ENCODE measurements at places on chromosomes 4 and X.

DNA sequence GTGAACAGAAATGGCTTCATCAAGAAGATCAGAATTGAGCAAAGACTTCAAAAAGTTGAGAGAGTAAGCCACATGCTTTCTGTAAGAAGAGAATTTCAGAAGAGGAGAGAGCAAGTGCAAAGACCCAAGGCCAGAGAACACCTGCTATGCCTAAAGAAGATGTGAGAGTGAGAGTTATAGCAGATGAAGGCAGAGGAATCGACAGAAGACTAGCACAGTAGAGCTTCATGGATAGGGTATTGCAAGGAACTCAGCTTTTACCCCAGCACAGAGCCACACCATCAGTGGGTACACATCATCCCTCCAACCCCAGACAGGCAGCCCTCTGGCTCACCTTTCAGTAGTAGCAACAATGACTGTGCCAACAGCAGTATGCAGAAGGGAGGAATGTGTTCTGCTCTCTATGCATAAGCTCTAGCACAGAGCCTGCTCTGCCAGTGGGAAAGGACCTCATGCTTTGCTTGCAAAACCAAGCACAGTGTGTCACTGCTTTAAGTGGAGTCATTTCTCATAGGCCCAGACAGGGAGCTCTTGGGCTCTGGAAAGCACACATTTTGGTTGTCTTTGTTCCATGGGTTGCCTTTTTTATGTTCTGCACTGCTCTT lies 318.6 kb downstream of the NAF1 start:
- DNase-seq, result no peak

GRCh38 chrX:19628011-19628575 lies 112.8 kb upstream of the MAP3K15 start:
- DNase-seq, result no peak

GRCh38 chrX:24426340-24426913 lies 38.7 kb upstream of the PDK3 start:
- no peak for DNase-seq

DNA sequence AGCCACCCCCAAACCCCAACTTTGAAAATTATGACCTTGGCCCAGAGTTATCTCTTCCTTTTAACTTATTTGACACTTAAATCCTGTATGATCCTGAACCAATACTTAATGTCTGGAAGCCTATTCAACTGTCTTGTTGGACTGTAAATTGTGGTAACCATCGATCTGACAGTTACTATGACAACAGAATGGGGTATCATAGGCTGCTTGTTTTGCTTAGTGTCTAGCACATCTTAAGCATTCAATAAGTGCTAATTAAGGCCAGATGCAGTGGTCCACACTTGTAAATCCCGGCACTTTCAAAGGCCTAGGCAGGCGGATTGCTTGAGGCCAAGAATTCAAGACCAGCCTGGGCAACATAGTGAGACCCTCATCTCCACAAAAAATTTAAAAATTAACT lies 175.0 kb downstream of the APBB2 start:
- no peak for DNase-seq

- DNase-seq, result no peak
These were observed 19.1 kb downstream of the WDR17 start for GRCh38 chr4:176084769-176085168.

- DNase-seq, result no peak
These were observed 100.2 kb upstream of the MED14 start for GRCh38 chrX:40835526-40835925.

DNA sequence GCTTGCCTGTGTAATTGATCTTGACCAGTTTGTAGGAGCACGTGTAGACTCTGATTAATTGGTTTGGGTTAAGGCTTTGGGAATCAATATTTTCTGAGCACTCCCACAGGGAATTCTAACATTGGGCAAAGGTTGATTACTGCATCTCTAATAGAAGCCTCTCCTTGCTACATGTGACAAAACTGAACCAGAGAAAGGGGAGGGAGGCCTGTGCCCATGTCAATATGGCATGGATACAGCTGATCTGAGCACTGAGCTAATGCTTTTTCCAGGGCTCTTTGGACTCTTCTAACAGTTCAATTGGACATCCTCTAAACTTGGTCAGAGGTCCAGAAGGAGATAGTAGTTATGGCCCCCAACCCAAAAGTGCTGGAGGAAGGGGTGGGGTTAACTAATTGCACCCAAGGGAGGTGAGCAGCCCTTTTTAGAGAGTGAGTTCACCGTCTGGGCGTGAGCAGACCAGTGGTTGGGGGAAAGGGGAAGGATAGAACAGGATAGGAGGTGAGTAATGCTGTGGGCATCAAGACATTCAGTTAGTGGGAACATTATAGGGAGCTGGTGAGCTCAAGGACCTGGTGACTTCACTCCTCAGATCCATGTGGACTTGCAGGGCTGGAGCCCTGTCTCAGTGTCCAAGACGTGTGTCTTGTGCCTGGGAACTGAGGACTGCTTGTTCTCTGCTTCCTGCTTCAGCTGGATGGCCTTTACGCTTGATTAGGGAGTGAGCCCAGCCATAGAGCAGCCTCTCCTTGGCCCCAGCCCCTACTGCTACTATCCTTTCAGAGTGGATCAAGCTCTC lies 22.8 kb downstream of the MSN start:
- no peak for DNase-seq

GRCh38 chrX:116873671-116874070 lies 410.9 kb upstream of the CT83 start:
- DNase-seq, result no peak

GRCh38 chr4:55793479-55793878 lies 26.1 kb upstream of the EXOC1L start:
- no peak for DNase-seq

GRCh38 chrX:63013549-63013948 lies 337.6 kb downstream of the SPIN4 start:
- DNase-seq, result no peak

GRCh38 chr4:108535757-108536156 lies 84.6 kb upstream of the RPL34 start:
- DNase-seq, result no peak

DNA sequence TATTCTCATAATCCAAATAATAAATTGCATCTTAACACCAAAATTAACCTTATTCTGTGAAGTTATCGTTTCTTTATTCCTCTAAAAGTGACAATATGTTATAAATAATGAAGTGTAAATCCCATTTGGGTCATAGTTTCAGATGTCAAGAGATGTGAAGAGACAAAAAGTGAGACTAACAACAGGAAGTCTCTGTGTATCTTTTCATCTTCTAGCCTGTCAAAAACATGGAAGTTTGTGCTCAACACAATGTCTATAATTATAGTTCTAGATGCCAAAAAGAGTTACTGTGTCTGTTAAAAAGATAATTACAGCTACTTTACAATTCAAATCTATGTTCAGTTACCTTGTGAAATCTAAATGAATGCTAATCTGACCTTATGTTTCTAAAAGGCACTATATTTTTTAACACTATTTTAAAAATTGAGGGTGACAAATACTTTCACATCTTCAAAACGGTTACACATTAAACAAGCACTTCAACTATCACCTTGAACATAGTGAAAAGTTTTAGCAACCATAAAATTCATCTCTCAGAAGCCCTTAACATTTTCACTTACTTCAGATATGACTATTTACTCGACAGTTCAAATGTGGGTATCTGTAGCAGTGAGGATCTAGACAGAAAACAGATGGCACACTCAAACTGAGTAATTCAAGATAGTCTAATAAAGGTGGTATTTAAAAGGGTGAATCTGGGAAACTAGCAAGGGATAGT lies 509.8 kb downstream of the ARAP2 start:
- DNase-seq, result no peak

GRCh38 chr4:2572866-2573265 lies 36.4 kb downstream of the FAM193A start:
- no peak for DNase-seq

- DNase-seq, result no peak
These were observed 52.8 kb downstream of the APOO start for GRCh38 chrX:23854945-23855344.

DNA sequence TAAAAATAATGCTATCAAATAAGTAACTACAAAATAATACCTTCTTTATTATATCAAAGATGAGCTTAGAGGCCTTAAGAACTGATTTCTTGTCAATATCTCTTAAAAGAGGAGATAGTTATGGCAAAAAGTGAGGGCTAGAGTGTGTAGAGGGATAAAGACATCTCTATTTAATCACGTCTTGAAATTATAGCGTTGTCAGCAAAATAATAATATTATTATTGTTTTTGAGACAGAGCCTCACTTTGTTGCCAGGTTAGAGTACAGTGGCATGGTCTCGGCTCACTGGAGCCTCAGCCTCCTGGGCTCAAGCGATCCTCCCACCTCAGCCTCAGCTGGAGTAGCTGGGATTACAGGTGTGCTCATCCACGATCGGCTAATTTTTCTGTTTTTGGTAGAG lies 18.3 kb downstream of the SUPT20HL1 start:
- DNase-seq, result no peak

DNA sequence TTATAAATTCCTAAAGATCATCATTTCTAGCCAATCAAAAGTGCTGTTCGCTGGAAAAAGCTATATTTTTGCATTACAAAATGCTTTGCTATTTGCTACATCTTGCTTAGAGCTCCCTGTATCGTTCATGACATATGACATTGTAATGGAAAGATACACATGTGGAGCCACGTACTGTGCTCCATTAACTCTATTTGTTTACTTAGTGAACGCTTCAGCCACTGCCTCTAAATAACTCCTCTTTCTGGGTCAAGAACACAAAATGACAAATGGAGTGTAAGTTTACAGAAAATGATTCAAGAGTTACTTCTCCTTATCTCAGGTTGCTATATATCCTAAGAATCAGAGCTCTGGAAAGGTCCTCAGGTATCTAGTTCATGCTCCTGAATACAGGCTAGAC lies 329.1 kb upstream of the SMIM31 start:
- no peak for DNase-seq

GRCh38 chrX:120380699-120381098 lies 18.8 kb downstream of the ATP1B4 start:
- no peak for DNase-seq

GRCh38 chrX:148416931-148417330 lies 83.5 kb upstream of the AFF2 start:
- no peak for DNase-seq

GRCh38 chrX:109190542-109190941 lies 291.3 kb downstream of the GUCY2F start:
- DNase-seq, result no peak

GRCh38 chrX:72685018-72685417 lies 29.1 kb downstream of the PHKA1 start:
- DNase-seq, result no peak

DNA sequence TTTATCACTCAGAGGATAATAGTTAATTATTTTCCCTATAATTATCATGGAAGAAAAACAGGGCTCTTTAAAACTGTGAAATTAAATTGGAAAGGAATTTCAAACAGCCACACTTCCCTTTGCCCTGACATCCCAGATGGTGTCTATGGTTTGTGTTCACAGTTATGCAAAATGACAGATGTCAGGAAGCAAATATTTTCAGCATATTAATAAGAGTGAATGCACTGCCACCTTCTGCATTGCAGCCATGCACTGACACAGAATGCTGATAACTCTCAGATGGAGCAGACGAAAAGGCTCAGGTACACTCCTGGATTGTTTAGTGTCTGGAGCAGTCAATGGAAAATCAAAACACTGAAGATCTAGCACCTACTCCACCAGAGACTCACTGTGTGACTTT lies 57.6 kb downstream of the RWDD4 start:
- DNase-seq, result no peak

DNA sequence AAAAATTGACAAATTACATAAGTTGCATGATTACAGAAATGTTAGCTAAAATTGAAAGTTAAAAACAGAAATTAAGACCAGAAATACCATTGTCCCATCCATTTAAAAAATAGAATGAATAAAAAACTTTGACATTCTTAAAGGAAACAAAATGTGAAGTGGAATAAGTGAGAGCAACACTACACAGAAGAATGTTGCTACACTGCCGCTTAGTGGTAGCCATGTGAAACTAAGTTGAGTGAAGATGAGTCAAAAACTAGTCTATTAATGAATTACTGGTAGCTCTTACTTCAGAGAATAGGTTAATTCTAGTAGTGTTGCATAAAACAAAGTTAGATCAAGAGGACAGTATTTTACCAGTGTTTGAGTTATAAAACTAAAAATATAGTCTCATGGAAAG lies 571.0 kb upstream of the KLHL4 start:
- no peak for DNase-seq

DNA sequence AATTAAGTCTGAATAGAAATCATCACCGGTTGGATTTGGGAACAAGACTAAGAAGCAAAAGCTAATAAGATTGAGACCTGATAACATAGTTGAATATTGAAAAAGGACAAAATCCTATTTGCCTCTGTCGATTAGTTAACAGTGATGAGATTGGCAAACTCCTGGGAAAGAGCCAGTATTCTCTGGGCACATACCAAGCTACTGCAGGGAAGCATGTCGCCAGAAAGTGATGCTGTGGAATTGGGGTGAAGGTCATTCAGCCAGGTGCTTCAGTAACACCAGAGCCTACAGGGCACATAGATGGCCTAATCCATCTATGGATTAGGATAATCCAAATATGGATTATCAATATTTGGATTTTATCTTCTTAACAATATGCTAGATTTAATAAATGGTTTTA lies 44.0 kb downstream of the OSTC start:
- no peak for DNase-seq

DNA sequence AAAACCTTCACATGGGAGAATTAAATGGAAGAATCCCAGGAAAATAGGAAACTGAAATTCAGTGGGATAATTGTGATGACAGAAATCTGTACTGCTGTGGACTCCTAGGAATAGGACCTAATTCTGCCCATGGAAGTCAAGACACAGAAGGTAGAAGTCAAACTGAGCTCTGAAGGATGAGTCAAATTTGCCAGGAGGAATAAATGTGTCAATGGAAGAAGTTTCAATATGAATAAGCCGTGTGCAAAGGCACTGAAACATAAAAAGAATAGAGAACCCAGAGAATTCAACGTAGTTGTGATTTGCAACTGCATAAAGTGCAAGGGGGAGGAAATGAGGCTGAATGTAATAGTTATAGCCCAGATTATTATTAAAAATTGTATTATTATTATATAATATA lies 11.6 kb downstream of the ENAM start:
- no peak for DNase-seq

GRCh38 chr4:128385683-128386304 lies 98.2 kb upstream of the PGRMC2 start:
- no peak for DNase-seq

- no peak for DNase-seq
These were observed 43.1 kb upstream of the SETD7 start for GRCh38 chr4:139599076-139599475.

GRCh38 chr4:18201885-18202284 lies 180.3 kb upstream of the LCORL start:
- DNase-seq, result no peak

DNA sequence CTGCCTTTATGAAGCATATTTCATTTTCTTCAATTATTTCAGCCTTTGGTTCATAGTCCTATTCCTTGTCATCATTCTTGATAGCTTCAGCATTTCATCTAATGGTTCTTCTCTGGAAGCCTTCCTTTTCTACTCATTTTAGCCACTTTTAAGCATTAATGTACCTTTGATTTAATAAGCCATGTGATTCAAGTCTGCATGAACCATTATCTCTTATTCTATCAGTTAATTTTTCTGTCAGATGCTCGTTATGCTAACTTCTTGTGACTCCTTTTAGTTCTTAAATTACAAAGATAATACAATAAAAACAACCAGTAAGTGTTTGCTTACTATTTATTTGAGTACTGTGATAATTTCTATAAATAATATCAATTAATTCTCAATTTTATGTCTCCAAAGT lies 210.1 kb upstream of the MAB21L2 start:
- DNase-seq, result no peak
